ENCODE measurements at places on chromosomes 4 and X.

DNA sequence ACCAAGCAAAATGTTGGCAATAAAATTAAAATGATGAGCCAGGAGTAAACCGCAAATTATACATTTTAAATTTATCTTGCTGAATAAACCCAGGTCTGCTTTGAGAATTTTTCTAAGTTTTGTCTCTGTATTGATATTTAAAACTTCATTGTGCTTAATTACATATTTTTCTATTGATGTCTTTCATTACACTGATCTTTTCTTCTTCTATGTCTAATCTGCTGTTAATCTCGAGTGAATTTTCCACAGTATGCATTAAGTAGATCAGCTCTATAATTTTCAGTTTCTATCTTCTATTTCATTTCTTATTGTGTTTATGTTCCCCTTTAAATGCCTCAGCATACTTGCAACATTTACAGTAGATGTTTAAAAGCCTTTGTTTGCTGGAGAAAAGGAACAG is 918.7 kb downstream of the FAT4 start:
- DNase-seq: no peak

GRCh38 chr4:83542225-83542624 is 6.3 kb downstream of the GPAT3 start:
- DNase-seq: no peak

GRCh38 chr4:53744446-53745160 is 153.3 kb upstream of the LNX1 start:
- no peak for DNase-seq

- no peak for DNase-seq
Measured at GRCh38 chrX:6383917-6384316, 151.0 kb downstream of the VCX3A start.

- DNase-seq: peak; percentile 57
Measured at GRCh38 chr4:149999485-150000074, 78.7 kb upstream of the DCLK2 start.

DNA sequence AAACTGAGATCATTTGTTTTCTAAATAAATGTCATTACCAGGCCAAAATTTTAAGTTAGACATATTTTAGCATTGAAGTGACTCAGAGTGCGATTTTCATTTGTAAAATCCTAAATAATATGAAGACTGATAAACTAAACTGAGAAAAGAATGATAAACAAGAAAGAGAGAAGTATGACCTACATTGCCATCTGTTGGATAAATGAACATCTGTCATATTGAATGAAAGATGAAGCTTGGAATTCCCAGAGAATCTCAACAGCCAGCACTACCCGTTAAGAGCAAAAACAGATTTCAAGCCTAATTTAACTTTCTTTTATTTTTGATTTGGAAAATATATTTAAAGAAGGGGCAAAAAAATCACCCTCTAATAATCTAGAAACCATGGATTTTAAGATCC is 591.0 kb upstream of the ATOH1 start:
- DNase-seq: no peak

- DNase-seq: no peak
Measured at GRCh38 chr4:2483237-2483636, 14.3 kb downstream of the RNF4 start.

- no peak for DNase-seq
Measured at GRCh38 chrX:12894074-12895030, 12.1 kb upstream of the TLR8 start.

GRCh38 chrX:124240422-124240821 is 92.0 kb upstream of the TEX13D start:
- no peak for DNase-seq
